Cardiac septum (tissue), 1 donor: ENCODE measurements at places on chromosomes 4 and X. TPM values are rescaled to one million over a fixed set of nuclear protein-coding genes. Genes with fewer than 3 reads are reported as not detected.

DNA sequence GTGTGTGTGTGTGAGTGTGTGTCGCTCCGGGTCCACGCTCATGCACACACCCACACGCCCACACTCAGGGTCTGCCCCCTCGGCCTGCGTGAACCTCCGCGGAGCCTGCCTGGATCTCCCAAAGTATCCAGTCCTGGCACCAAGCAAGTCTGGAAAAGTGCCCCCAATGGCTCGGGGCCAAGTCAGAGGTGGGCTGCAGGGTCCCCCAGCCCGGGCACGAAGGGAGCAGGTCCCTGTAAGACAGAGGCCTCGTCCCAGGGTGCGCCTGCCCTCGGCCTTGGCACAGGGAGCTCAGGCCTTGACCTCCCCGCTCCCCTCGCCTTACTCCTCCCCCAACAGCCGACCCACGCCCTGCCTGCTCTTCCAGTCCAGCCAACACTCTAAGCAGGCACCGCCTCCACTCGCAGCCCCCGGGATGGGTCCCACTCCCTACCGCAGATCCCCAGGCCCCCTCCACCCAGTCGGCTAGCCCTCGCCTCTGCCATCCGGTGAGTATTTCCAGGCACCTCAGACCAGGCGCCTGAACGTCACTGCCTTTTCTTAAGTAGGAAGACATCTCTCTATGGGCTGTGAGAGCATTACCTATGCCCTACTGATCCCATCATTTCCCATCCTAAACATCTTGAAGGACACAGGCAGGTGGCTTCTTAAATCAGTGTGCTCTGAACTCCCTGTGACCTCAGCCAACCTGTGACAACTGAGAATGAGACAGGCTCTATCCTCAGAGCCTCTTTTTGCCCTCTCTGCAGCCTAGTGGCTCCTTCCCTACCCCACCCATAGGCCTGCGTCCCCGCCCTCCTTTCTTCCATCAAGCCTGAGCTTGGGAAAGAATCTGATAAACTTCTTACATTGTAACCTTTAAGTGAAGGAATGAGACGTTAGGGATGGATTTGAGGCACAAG lies 704 bp downstream of the FAM114A1 start:
- no peak for DNase-seq

DNA sequence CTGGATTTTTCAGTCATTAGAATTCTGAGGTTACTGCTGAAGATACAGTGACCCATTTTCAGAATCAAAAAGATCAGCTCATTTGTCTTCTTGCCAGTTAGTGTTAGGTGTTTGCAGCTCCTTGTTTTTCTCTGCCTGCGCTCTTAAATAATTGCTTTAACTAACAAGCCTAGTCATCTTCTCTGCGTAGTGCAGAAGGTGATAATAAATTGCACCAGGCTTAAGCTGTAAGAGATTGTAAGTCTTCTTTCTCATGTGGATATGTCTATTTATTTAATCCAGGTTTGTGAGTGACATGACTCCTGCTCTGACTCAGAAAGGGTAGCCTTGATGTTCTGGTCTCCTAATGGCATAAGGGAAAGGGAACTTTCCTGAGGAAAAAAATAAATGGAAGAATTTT lies 167.2 kb downstream of the CEP135 start:
- no peak for DNase-seq

- DNase-seq, result no peak
Observed at GRCh38 chr4:29966386-29966785, 753.8 kb upstream of the PCDH7 start.

DNA sequence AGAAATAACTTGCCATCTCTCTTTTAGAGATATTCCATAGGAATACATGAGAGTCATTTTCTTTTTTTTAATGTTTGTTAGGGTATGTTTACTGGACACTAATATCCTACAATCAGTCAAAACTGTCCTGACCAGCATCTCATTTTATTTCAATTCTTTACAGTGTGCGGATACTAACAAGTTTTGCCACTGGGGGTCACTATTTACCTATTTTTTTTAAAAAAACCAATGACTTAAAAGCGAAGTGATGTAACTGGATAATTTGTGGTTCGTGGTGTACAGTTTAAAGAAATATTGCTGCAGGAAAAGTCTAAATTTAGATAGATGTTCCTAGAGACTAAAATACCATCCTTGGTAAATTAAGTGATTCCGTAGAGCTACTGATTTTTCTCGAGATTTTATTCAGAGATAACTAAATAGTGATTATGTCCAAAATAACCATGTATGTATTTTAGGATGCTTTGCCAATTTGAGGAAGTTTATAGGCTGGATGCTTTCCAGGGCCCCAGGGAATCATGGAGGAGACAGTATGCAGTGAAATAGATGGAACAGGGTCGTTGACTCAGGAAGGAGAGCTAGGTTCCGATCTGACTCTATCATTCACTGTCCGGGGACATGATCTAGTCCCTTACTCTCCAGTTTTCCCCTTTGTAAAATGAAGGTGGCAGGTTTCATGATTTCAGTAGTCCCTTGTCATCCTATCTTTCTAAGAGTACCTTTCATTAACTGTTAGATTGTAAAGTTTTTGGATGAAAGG lies 34.0 kb upstream of the GNPDA2 start:
- no peak for DNase-seq

DNA sequence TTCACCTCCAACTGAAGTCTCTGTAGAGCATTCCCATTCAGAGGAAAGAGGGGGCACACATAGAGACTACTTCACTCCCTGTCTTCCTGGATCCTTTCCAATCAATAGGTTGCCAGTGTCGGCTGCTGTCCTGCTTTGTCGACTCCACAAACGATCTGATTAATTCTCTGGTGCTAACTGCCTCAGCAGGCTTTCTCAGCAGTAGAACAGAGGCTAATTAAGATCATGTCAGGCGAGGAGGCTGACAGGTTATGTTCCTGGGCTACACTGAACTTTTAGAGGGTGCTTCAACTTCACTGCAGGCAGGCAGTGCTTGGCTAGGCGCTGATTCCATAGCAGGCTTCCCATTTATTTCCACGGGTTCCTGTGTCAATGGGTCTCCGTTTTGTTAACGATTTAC lies 79.2 kb downstream of the GRIA3 start:
- DNase-seq, result no peak

DNA sequence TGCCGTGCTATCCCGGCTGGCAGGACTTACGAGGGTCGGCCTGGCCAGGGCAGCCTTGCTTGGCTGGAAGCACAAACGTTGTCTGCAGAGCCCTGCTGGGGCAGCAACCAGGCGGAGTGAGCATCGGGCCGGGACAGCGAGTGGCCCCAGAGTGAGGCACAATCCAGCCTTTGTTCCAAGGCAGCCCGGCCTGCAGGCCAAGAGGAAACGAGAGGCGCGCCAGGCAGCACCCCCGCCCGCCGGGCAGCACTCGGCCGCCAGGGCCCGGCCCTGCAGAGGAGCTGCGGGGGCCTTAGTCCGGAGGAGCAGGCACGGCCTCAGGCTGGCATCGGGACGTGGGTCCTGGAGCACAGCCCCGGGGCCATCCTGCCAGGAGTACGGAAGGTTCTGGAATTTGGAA lies 24.1 kb downstream of the FGFRL1 start:
- DNase-seq, result no peak

DNA sequence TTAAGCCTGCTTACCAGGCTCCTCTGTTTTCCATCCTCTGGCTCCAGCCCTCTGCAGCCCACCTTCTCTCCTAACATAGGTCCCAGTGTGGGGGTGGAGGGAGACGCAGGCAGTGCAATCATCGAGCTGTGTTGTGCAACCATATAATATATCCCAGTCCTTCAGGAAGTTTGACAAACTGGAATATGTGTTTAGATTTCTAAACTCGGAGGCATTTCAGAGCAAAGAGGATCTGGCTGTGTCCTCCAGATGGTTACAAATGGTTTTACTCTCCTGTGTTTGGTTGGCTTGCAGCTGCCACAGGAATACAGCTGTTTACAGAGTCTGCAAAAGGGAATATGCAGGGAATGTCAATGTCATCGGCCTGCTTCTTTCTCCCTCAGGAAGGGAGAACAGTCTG lies 195.3 kb upstream of the LNX1 start:
- no peak for DNase-seq

DNA sequence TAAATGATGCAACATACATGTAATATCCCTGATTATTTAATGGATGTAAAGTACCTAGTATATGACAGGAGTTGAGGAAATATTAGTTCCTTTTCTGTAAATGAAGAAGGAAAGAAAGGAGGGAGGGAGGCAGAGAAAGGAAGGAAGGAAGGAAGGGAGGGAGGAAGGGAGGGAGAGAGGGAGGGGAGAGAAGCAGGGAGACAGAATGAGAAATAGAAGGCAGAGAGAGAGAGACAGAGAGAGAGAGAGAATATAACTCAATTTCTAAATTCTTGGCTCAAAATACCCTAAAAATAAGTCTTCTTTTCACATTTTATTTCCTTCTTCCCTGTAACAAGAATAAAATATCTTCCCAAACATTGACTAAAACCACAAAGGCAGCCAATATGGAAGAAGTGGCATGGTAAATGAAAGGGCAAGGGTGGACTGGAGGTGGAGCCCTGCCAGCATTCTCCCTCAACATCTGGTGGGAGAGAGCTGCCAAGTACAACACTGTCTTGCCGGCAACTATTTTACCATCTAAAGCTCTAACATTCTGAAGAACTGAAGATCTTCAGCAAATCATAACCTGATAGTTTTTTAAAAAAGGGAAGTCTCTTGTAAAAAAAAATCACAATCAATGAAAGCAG lies 245.1 kb downstream of the PPP3CA start:
- DNase-seq, result no peak

DNA sequence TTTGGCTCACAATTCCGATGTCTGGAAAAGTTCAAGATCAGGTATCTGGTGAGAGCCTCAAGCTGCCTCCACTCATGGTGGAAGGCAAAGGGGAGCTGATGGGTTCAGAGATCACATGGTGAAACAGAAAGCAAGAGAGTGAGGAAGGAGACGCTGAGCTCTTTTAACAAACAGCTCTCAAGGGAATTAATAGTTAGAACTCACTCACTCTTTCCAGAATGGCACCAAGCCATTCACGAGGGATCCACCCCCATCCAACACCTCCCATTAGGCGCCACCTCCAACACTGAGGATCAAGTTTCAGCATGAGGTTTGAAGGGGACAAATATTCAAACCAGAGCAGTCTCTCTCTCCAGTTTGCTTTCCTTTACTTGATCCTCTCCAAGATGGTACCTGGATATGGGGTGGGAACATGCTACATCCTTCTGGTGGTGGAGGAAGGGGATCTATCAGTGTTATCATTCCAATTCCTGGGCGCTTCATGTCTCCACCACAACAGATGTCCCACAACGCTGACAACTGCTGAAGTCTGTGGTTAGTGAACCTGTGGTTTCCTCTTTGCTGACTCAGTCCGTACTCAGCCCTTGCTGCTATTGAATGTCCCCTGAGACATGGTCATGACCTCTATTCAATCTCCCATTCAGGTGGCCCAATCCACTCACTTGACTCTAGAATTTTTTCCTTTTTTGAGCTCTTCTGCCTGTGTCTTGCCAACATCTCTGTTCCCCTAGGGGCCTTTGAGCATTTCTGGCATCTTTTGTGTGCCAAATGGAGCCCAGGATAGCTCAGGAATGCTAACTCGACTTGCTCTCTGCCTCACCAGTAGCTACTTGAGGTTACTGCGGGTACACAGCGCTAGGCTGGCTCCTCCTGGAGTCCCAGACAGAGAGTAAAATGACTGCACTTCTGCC lies 395.2 kb downstream of the MID1IP1 start:
- no peak for DNase-seq

The MXRA5 gene
- 17.5 TPM for total RNA-seq

DNA sequence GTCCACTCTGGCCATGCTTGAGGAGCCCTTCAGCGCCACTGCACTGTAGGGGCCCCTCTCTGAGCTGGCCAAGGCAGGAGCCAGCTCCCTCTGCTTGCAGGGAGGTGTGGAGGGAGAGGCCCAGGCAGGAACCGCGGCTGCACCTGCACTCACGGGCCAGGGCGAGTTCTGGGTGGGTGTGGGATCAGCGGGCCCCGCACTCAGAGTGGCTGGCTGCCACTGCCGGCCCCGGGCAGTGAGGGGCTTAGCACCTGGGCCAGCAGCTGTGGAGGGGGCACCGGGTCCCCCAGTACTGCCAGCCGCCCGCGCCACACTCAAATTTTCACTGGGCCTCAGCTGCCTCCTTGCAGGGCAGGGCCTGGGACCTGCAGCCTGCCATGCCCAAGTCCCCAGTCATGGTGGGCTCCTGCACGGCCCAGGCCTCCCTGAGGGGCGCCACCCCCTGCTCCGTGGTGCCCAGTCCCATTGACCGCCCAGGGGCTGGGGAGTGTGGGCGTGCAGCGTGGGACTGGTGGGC lies 347.2 kb upstream of the SPOCK3 start:
- DNase-seq, result no peak

- DNase-seq, result no peak
Observed at GRCh38 chr4:71441186-71442169, 102.7 kb downstream of the SLC4A4 start.

The TCEAL5 gene
- 0.67 TPM for total RNA-seq

DNA sequence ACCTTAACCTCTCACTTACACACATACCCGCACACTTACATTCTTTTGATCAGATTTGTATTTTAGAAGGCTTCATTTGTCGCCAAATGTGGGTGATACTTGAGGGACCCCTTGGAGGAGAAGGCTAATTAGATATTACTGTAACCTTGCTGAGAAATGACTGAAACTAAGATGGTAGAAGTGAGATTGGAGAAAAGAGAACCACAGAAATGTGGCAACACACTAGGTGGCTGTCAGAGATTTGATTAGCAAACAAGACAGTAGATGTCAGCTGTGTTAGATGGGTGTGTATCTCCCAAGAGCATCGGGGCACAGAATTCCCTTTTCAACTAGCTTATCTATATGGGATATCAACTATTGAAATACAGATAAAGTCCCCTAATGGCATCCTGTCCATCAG lies 149.3 kb upstream of the FABP2 start:
- DNase-seq, result no peak

DNA sequence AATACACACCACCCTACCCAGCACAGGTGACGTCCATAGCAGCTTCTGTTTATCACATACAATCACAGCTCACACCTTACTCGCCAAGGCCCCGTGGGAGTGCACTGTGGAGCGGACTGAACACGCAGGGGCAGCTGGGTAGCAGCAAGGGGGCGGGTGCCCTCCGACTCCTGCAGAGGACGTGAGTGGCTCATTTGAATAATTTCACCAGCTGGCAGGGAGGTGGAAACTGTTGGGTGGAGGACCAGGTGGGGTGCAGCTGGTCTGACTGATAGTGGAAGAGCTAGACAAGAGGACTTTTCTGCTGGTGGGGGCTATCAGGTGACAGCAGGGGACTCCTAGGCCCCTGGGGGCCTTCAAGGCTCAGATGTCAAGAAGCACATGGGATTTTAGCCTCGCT lies 16.3 kb downstream of the MAN2B2 start:
- no peak for DNase-seq

DNA sequence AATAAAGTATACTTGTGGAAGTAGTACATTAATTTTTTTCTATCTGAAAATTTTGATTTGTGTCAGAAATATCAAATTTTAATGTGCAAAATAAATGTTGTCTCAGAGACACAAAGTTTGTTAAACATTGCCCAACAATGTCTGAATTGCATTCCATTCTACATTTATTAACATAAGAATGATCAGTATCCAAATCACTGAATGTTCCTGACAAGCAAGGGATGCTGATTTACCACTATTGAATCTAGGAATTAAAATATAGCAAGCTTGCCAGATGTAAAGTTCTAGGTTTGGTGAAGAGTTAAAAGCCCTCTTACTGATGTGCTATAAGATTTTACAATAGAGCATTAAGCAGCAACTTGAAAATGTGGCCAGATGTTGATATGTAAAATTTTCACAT lies 489.2 kb upstream of the CTSO start:
- DNase-seq, result no peak

The HSFX4 gene
- 0.30 TPM for total RNA-seq

The NDNF gene
- total RNA-seq, result 5.1 TPM

- DNase-seq, result no peak
Observed at GRCh38 chrX:41732260-41732659, 8.3 kb downstream of the GPR82 start.

GRCh38 chrX:124293810-124294209 lies 38.6 kb upstream of the TEX13D start:
- no peak for DNase-seq
